Fibroblast of the conjunctiva (primary cell): ENCODE measurements at places on chromosomes 2 and 18.

- peak; percentile 89 for DNase-seq
Measured at GRCh38 chr2:152421521-152422370, 86.8 kb downstream of the FMNL2 start.

GRCh38 chr2:219254590-219255201, 978 bp upstream of the TUBA4A start:
- DNase-seq, result no peak

DNA sequence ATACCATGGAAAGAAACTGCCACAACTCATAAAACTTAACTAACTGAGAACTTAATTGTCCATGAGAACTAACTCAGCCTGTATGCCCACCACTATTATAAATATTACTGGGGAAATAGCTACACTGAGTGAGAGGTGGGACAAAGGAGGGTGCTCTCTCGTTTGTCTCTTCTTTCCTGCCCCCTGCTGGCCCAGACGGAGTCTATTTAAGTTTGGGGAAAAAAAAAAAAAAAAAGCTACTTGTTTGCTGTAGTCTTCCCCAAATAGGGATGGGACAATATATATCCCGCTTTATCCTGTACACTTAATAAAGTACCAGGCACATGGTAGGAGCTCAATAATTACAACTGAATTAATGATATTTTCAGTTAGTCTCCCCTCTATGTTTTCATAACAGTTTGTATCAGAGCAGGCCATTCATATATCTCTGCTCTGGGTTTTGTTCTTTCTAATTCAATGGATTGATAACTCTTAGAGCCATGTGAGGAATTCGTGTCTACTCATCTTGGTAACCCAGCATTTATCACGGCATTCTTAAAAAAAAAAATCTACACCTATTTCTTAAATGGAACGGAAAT, 647.6 kb upstream of the PKDCC start:
- no peak for DNase-seq

- DNase-seq, result no peak
Measured at GRCh38 chr2:42858140-42859005, 66.0 kb upstream of the HAAO start.

GRCh38 chr2:233714121-233714520, 1.4 kb downstream of the UGT1A5 start:
- DNase-seq, result no peak

- peak; percentile 72 for DNase-seq
Measured at GRCh38 chr2:28390746-28391563, 1.7 kb upstream of the FOSL2 start.

GRCh38 chr2:193476171-193476800, 1281.6 kb upstream of the TMEFF2 start:
- no peak for DNase-seq

DNA sequence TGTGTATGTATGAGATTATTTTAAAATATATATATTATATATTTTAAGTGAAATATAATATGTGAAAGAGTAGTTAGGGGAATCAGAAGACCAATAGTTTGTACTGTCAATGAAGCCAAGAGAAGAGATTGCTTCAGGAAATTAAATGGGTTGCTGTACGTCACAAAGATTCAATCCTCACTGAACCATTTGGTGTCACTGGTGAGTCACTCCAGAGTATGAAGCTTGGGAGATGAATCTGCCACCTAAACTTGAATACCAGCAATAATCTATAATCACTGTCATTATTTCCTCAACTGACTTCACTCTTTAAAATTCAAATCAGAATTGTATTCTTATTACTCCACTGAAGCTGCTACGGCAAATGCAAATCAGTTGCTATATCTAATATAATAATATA, 41.9 kb upstream of the SCN9A start:
- DNase-seq, result peak; percentile 23

DNA sequence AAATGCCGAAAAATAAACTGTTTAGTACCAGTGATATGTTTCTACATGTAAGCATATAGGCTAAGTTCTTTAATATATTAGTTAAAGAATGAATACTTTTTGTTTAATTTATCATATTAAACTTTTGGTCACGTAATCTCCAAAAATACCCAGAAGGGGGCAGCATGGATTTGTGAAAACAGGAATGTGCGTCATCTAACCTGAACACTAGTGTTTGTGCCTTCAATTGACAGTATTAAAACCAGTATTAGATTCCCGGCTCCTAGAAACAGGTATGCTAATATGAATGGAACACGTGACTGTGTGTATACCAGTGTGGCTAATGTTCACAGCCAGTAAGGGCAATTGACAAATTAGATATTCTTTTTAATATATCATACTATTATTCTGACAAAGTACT, 51.8 kb downstream of the WDR7 start:
- peak; percentile 22 for DNase-seq

DNA sequence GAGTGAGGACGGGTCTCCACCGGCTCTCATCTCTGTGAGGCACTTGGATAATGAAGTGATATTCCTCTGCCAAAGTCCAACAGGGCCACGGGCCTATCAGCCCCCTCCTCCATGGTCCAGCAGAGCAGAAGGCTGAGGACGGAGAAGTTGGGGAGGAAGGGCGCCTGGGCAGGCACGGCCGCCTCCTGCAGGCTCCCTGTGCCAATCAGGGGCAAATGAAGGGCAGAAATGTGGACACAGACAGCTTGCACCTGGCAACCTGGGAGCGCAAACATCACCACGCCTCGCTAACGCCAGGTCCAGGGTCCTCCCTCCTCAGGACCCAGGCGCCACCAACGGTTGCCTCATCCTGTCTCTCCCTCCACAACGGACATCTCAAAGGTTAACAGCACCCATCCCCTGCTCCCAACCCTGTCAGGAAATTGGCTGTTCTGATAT, 24.3 kb downstream of the SMAD7 start:
- DNase-seq, result no peak

DNA sequence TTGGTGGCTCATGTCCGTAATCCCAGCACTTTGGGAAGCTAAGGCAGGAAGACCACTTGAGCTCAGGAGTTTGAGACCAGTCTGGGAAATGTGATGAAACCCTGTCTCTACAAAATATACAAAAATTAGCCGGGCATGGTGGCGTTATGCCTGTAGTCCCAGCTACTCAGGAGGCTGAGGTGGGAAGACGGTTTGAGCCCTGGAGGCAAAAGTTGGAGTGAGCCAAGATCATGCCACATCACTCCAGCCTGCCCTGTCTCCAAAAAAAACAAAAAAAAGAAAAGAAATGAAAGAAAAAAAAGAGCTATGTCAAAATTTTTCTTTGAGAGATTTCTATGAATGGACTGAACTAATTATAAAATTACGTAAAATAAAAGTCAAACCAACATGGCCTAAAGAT, 34.7 kb downstream of the ROCK2 start:
- DNase-seq, result no peak

DNA sequence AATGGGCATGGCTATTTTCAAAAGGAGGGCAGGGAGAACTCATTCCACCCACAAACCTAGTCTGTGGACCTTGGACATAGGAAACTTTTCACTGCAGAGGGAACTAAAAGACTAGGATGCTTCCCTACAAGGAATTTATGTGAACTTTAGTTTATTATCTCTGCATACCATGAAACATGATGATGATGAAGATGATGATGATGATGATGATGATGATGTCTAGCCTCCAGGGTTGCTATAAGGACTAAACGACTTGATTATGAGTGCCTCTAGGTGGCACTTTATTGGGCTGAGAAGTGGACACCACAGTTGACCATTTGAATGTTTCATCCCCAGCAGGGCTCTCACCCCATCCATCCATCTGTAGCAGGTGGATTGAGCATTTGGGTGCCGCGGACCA, 260.0 kb upstream of the TCF4 start:
- DNase-seq, result no peak

- DNase-seq, result no peak
Measured at GRCh38 chr2:215019085-215019484, 119.3 kb downstream of the ABCA12 start.

- DNase-seq, result no peak
Measured at GRCh38 chr2:199718074-199718473, 132.9 kb downstream of the FTCDNL1 start.

DNA sequence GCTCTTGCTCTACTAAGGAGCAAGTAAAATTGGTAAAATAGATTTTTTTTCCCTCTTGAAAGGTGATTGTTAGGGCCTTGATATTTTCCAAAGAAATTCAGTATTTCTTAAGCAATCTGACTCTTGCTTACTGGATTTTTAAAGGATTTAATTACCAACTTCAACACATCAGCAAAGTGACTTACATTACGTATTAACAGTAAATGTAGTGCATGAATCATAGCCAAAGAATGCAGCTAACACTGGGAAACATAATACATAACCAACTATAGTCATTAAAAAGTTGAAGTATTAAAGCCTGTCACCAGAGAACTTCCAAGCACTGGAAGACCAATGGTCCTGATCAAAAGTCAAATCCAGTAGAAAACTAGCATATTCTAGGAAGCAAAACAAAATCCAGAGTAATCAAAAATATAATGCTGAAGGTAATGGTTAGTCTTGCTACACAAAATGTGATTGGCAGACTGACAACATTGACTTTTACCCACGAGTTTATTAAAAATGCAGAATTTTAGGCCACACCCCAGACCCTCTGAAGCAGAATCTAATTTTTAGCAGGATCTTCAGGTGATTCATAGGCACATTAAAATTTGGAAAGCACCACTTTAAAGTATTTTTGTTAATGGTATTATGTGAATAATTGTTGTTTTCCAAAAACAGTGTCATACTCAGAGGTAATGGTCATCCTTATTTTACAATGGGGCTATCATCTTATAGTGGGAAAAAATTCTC, 31.8 kb upstream of the CAVIN2 start:
- no peak for DNase-seq

DNA sequence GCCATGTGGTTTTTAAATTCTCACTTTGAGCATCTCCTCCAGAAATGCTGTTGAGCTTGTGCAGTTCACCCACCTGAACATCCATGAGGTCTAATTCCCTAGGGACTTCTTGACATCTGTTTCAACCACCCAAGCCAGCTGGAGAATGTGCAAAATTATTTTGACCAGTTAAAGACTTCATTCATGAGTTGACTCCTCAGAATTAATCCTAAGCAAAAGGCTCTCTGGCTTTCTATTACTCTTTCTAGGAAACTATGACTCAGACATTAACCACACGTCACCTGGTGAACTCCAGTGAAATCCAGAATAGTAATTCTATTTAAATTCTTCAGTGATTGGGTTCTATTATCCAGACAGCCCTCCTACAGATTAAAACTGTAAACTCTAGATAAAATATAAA, 247.5 kb downstream of the NBAS start:
- no peak for DNase-seq

DNA sequence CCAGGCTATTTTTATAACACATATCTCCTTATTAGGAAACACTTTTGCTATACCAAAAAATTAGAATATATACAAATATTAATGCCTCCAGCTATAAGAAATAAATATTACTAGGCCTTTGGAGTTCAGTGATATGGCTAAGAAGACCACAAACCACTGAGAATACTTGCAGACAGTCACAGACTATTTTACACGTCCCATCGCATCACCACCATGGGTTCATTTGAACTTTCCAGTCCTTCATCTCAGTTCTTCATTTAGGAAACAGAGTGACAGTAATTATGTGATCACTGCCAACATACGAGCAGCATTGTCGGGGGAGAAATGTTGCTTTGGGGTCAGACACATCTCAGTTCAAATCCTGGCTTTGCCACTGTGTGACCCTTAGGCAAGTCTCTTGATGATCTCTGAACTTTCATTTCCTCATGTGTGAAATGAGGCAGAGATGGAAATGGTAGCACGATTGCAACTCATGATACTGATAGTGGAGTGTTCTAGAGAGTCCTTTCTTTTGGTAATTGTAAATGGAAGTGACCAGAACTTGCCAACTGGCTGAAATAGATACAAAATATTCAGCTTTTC, 138.9 kb upstream of the NRP2 start:
- no peak for DNase-seq

DNA sequence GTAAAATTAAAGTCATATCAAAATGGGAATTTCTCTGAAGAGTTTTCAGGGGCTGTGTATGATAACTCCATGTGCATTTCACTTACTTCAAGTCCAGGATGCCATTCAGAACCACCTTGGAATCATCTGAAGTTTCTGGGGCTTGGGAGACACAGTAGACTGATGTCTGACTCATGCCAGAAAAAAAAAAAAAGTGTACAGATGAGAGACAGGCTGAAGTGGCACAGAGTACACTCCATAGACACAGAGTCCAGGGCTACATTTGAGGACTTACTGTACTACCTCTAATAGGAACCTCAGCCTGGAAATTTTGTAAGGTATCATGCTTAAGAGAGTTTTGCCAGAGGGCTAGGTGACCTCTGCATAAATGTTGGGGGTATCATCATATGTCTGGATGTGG, 92.0 kb downstream of the SS18 start:
- DNase-seq, result no peak

DNA sequence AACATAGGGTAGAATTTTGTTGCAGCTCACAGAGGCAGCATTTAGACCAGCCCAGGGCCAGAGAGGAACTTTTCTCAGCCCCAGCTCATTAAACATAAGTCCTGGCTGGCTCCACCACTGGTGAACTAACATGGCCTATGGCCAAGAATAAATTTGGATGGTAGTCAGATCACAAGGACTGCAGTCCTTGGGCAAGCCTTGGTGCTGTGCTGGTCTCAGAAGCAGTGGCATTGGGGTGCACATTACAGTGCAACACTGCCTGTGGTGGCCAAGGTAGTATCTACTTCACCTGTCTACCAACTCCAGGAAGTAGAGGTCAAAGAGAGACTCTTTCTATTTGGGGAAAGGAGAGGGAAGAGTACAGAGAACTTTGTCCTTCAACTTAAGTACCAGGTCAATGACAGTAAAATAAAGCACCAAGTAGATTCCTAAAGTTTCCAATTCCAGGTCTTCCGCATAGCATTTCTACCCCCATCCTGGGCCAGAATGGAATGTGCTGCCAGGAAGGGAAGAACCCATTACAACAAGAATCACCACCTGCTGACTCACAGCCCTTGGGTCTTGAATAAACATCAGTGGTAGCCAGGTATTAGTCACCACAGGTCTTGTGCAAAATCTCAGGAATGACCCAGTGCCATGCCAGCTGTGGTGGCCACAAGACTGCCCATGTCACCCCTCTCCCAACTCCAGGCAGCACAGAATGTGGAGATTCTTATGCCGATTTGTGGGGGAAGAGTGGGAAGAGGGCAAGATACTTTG, 155.4 kb upstream of the FSIP2 start:
- no peak for DNase-seq

GRCh38 chr2:52933878-52934277, 833.7 kb upstream of the CHAC2 start:
- DNase-seq, result no peak

GRCh38 chr18:48412339-48412929, 3.3 kb upstream of the ZBTB7C start:
- peak; percentile 5 for DNase-seq

DNA sequence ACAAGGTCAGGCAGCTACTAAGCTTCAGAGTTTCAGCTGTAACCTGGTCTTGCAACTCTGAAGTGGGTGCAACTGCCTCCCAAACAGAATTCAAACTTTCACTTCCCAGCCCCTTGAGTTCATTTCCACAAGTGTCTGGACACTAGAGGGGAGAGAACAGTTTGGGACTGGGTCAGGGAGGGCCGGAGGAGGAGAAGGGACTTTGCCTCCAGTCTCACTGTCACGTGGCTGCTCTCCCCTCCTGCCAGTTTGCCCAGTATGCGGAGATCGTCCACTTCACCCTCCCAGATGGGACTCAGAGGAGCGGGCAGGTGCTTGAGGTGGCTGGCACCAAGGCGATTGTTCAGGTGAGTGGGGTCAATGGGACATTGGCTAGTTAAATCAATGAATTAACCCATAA, 20.6 kb upstream of the ANKRD53 start:
- DNase-seq, result no peak
